Colonic mucosa (tissue), 4 donors: ENCODE measurements at places on chromosomes 7 and 10. TPM values are rescaled to one million over a fixed set of nuclear protein-coding genes. Genes with fewer than 3 reads are reported as not detected.

Gene VSTM4
- 1.2 TPM for total RNA-seq

Gene FBXL13
- total RNA-seq = 0.64 TPM

- no peak for DNase-seq
- no peaks in the 10 kb centered on the region for H3K36me3 ChIP-seq
- no peaks in the 10 kb centered on the region for H3K27me3 ChIP-seq
- no peak overlapping the region for H3K27ac ChIP-seq
- no peaks in the 10 kb centered on the region for H3K4me1 ChIP-seq
- no peak overlapping the region for H3K4me3 ChIP-seq
Measured at GRCh38 chr10:116109881-116110280, 163.1 kb downstream of the GFRA1 start.

Gene WNT8B
- total RNA-seq = not detected

Gene ENO4
- not detected for total RNA-seq

Gene JAZF1
- 10.1 TPM for total RNA-seq

Gene HOXA6
- total RNA-seq = 10.9 TPM

GRCh38 chr7:93620057-93620456, 45.5 kb upstream of the CALCR start:
- DNase-seq = no peak
- no peak overlapping the region for H3K27ac ChIP-seq
- H3K4me3 ChIP-seq = no peak overlapping the region
- no peaks in the 10 kb centered on the region for H3K36me3 ChIP-seq
- H3K27me3 ChIP-seq = no peaks in the 10 kb centered on the region

GRCh38 chr10:79396520-79396919, 48.9 kb downstream of the ZCCHC24 start:
- H3K4me1 ChIP-seq = peaks cover 3% of the 10 kb centered on the region
- no peak overlapping the region for H3K4me3 ChIP-seq
- H3K27ac ChIP-seq = no peak overlapping the region
- no peak for DNase-seq
- no peaks in the 10 kb centered on the region for H3K36me3 ChIP-seq

- no peaks in the 10 kb centered on the region for H3K36me3 ChIP-seq
- no peak for DNase-seq
- no peaks in the 10 kb centered on the region for H3K4me1 ChIP-seq
- no peak overlapping the region for H3K27ac ChIP-seq
Measured at GRCh38 chr7:117767951-117768350, 105.3 kb downstream of the CTTNBP2 start.

GRCh38 chr7:10121631-10122030, 852.0 kb upstream of the PHF14 start:
- no peaks in the 10 kb centered on the region for H3K27me3 ChIP-seq
- no peak overlapping the region for H3K27ac ChIP-seq
- H3K4me3 ChIP-seq = no peak overlapping the region
- no peak for DNase-seq
- H3K4me1 ChIP-seq = no peaks in the 10 kb centered on the region

Gene LRRC18
- not detected for total RNA-seq

DNA sequence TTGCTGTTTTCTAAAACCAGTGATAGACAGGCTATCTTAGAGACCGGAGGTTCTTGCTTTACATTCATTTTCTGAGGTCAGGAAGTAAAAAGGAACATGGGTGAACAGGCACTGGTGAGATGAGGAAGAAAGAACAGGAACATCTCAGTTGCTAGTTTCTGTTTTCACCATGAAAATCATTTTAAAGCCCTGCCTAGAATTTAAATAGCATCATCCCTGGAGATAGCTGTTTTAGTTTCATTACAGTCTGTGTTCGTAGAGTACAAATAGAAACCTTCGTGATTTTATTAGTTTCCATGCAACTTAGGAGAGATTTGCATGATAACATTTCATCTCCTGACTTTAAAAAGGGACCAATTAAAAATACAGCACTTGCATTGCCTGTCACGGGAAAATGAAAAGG, 14.7 kb downstream of the KCNMA1 start:
- H3K4me1 ChIP-seq = no peaks in the 10 kb centered on the region
- DNase-seq = no peak
- H3K36me3 ChIP-seq = no peaks in the 10 kb centered on the region
- no peak overlapping the region for H3K27ac ChIP-seq
- no peaks in the 10 kb centered on the region for H3K27me3 ChIP-seq
- H3K4me3 ChIP-seq = no peak overlapping the region

- H3K4me3 ChIP-seq = no peak overlapping the region
- no peaks in the 10 kb centered on the region for H3K27me3 ChIP-seq
- no peaks in the 10 kb centered on the region for H3K4me1 ChIP-seq
- H3K36me3 ChIP-seq = no peaks in the 10 kb centered on the region
- H3K27ac ChIP-seq = no peak overlapping the region
Measured at GRCh38 chr7:101401390-101402080, 38.9 kb downstream of the COL26A1 start.

- DNase-seq = no peak
- no peak overlapping the region for H3K27ac ChIP-seq
- no peak overlapping the region for H3K4me3 ChIP-seq
- H3K4me1 ChIP-seq = no peaks in the 10 kb centered on the region
- H3K27me3 ChIP-seq = no peaks in the 10 kb centered on the region
Measured at GRCh38 chr10:99676426-99676825, 17.1 kb downstream of the ENTPD7 start.

DNA sequence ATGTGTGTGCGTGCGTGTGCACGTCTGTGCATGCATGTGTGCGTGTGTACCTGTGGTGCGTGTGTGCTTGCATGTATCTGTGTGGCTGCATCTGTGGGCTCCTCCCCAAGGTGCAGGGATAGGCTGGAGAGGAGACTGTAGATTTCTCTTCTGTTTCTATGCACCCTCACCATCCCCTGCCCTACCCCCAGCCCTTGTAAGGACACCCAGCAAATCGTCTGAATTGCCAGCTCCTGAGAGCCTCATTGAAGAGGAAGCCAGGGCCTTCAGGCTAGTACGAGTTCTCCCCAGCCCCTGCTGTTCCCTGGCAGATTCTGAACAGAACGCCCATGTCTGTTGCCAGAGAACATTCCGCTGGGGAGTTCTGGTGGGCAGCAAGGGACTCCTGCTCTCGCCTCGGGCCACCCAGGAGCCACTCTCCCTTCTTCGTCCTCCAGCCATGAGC, 17.0 kb upstream of the TRIM8 start:
- DNase-seq = no peak
- no peak overlapping the region for H3K4me3 ChIP-seq
- no peaks in the 10 kb centered on the region for H3K27me3 ChIP-seq
